ENCODE measurements at places on chromosomes 3 and 15.
A peak's percentile ranks its signal among the peaks of the same experiment; 100 is the strongest.

- DNase-seq = peak; percentile 72
These were observed 6.2 kb upstream of the CTDSPL start for GRCh38 chr3:37855363-37855970.

GRCh38 chr3:155244216-155244615 lies 49.3 kb downstream of the STRIT1 start:
- DNase-seq = no peak

DNA sequence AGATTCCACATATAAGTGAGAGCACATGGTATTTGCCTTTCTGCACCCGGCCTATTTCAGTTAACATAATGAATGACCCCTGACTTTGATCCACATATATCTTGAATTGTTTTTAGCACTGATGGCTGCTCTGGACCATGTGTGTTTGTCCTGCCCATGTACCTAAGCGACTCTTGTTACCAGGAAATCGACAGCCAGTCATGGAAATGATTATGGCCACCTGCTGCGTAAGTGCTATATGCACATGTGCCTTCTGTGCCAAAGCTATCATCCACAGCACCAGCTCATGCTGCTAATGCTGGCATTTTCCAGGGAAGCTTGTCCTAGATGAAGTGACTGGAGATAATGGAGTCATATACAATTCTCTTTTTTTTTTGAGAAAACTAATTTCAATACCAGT lies 103.7 kb downstream of the PEX5L start:
- no peak for DNase-seq

DNA sequence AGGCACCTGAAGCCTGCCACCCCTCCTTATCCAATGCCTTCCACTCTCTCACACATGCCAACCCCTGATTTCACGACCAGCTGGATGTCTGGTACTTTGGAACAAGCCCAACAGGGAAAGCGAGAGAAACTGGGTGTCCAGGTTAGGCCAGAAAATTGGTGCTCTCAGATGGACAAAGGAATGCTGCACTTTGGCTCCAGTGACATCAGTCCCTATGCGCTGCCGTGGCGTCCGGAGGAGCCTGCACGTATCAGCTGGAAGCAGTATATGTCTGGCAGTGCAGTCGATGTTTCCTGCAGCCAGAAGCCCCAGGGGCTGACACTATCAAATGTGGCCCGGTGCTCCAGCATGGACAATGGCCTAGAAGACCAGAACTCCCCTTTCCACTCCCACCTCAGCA lies 45.2 kb downstream of the CDAN1 start:
- no peak for DNase-seq

- DNase-seq = no peak
These were observed 2.6 kb downstream of the ILDR1 start for GRCh38 chr3:122019493-122019892.

GRCh38 chr15:86885616-86886015 lies 805.9 kb downstream of the AGBL1 start:
- no peak for DNase-seq

DNA sequence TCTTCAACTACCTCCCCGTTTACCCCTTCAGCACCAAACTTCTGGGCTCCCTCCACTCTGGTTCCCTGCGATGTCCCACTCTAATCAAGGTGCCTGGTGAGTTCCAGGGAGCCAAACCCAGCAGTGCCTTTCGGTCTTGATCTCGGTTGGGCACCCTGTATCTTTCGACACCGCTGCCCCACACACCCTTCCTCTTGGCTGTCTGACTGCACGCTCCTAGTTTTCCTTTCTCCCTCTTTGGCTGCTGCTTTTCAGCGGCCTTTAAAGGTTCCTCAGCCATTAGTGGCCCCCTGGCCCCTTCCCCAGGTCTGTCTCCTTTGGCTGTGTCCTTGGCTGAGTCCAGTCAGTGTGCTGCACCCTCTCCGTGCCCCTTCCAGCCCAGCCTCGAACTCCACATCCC lies 784 bp downstream of the TTLL3 start:
- DNase-seq = no peak

DNA sequence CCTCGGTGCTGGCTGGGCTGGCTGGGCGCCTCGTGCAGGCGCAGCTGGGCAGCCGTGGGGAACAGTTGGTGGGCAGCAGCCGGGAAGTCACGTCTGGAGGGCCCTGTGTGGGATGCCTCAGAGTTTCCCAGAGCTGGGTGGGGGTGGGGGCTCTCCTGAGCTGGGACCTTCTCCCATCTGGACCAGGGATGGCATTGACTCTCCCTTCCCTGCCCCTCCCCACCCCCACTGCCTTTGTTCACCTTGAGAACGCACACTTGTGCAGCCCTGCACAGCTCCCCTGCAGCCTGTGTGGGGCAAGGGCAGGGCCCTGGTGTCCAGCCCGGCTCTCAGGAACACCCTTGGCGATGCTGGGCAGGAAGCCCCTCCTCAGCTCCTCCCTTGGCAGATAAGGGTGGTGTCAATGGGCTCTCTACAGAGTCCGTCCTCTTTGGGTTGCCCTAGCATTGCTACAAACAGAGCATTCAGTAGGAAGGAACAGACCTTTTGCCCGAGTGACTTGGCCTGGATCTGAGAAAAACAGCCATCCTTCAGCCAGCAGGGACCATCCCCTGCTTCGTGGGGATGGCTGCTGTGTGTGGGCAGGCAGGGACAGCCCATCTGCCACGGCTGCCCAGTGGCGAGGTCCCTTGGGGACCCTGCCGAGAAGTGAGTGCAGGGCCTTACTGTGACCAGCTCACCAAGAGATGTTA lies 25.5 kb upstream of the KLF13 start:
- no peak for DNase-seq

GRCh38 chr3:69742391-69742790 lies 3.1 kb downstream of the MITF start:
- no peak for DNase-seq

- DNase-seq = no peak
These were observed 14.8 kb downstream of the GABRB3 start for GRCh38 chr15:26758079-26758478.

DNA sequence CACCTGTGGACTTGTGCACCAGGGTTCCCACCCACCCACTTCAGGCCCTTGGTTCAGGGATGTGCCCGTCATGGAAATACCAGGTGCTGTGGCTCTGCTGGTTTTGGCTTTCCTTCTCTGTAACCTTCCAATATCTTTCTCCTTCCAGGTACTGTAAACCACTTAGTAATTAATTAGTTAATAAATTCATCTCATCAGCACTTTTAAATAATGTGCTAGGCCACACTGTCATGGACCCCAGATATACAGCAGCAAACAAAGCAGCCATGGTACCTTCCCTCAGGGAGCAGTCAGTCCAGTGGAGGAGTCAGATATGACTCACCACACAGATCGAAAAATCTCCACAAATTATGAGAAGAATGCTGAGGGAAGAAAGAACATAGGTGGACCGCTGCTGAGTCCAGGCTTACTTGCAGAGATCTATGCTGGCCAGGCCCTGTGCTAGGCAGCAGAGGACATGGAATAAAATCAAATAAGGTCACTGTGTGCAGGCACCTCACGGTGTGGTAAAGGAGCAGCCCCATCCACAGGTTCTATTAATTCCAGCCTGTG lies 6.8 kb upstream of the GATA2 start:
- DNase-seq = no peak

DNA sequence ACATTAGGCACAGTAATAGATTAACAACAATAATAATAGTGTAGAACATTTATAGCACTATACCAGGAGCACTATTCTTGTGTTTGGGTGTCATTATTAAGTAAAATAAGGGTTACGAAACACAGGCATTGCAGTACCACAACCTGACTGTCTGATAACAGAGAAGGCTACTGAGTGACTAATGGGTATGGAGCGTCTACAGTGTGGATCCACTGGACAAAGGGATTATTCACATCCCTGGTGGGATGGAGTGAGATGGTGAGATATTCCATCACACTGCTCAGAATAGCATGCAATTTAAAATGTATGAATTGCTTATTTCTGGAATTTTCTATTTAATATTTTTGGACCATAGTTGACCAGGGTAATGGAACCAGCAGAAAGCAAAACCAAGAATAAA lies 18.2 kb downstream of the MINDY4B start:
- DNase-seq = no peak

DNA sequence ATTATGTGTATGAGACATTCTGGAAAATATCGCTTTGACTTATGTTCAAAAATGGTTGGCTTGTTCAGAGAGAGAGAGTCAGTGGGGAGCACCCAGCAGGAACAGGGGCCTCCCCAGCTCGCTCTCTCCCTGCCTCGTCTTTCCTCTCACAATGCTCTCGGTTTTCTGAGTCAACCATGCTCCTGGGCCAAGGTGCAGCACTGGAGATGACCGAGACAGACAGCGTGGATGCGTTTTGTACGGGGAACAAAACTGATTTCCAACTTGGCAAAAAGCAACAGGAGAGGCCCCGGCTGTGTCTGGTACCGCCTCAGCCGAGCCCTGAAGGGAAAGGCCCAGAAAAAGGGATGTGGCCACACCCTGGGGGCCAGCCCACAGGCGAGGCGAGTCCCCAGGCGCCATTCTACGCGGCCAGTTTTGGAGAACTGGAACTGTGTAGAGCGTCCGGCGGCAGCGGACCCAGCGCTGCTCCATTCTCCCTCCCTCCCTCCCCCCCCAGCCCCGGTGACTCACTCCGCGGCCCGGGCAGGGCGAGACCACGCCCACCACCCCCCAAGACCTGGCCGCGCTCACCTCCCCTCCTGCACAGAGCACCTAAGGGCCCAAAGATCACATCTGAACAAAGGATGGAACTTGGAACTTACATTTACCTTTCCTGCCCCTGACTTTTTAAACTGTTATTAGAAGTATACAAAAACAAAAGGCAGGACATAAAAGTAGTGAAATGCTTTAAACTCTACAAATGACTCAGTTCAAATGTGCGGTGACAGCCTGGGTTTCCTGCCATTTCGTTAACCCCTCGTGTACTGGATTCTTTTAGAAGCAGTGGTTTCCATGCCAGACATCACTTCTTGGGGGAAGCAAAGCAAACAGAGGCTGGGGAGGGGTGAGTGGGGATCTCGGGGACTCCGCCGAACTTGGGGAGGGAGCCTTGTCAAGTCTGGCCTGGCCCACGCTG lies 12.7 kb downstream of the ATP10A start:
- DNase-seq = no peak

GRCh38 chr3:73080216-73080966 lies 18.9 kb downstream of the EBLN2 start:
- DNase-seq = no peak

- DNase-seq = no peak
These were observed 4.1 kb downstream of the MBNL1 start for GRCh38 chr3:152272771-152273242.

GRCh38 chr3:42174679-42175385 lies 83.7 kb downstream of the TRAK1 start:
- no peak for DNase-seq

DNA sequence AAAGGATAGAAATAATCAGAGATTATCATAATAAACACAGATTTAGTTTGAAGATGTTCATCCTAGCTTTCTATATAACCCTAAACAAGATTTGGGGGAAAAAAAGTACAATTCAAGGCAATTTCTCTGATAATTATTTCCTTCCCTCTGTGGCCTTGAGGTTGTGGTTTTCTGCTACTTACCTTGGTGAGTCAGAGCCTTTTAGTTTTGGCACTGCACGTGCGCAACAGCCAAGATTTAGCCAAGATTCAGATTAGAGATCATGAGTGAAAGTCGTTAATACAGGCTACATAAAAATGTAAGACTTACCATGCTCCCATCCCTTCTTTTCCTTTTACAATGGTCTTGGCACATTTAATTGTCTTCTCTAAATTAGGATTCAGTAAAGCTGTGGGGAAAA lies 6.7 kb downstream of the LYZL4 start:
- DNase-seq = no peak

DNA sequence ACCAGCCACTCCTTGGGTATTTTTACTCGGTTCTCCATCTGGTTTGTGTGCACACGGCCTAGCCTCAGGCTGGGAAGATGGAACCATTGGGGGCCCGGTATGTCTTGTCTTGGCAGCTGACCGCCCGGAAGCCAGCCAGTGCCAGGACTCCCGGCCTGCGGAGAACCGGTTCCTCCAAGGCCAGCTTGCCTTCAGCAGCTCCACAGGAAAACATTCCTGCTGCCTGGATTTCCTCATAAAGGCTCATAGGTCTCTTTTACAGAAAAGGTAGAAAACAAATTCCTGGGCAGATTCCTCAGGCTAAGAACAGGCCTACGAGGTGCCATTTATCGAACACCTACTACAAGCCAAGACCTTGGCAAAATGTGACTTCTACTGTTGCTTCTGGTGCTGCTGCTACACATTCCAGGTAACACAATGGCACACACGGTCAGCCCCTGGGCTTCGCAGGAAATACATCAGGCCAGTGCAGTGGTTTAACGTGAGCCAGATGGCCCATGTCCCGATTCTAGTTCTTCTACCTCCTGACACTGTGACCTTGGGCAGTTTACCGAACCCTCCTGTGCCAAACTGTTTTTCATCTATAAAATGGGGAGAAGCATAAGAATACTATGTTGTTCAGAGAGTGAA lies 141.8 kb downstream of the OPA1 start:
- no peak for DNase-seq

DNA sequence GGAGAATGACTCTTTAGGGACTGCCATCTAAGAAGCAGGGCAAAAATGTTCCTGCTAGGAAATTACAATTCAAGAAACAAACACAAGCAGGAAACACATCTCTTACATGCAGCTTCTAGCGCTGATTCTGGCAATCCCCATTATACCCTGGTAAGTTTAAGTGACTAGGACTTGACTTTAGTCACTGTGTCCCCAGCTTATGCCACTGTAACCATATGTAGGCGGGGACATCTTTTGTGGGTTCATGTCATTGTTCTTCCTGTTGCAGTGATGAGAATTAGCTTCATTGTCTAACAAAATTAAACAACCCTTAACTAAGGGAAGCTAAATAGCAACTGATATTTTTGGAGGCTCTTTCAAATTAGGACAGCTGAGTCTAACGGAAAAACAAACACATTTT lies 17.9 kb upstream of the FAM81A start:
- no peak for DNase-seq

DNA sequence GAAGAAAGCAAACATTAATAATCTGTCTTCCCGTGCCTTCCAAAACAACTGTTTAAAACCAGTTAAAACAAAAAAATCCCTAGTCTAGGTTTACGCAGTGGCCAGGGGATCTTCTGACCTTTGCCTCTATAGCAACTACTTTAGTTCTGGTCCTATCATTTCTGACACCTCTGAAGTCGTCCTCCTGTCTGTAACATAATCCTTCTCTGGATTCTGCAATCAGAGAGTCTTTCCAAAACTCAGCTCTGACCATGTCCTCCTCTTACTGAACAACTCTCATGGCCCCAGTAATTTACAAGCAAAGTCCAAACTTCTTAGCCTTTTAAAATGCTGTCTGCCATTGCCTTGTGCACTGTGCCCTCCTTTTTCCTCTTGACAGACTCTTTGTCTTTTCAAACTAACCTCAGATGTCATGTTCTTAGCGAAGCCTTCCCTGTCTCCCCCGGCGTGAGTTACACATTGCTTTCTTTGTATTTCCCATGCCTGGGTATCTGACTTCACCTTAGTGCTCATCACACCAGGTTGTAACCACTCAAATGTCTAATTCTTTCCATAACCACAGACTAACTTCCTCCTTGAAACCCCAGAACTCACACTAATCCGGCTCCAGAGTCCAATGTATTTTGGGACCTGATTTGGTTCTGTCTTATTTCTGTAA lies 105.2 kb upstream of the BNIP2 start:
- no peak for DNase-seq
